ENCODE measurements at places on chromosomes 4 and X.

GRCh38 chr4:25271866-25272265, 38.0 kb downstream of the PI4K2B start:
- no peak for DNase-seq

GRCh38 chrX:17788439-17788838, 51.1 kb downstream of the SCML1 start:
- no peak for DNase-seq

DNA sequence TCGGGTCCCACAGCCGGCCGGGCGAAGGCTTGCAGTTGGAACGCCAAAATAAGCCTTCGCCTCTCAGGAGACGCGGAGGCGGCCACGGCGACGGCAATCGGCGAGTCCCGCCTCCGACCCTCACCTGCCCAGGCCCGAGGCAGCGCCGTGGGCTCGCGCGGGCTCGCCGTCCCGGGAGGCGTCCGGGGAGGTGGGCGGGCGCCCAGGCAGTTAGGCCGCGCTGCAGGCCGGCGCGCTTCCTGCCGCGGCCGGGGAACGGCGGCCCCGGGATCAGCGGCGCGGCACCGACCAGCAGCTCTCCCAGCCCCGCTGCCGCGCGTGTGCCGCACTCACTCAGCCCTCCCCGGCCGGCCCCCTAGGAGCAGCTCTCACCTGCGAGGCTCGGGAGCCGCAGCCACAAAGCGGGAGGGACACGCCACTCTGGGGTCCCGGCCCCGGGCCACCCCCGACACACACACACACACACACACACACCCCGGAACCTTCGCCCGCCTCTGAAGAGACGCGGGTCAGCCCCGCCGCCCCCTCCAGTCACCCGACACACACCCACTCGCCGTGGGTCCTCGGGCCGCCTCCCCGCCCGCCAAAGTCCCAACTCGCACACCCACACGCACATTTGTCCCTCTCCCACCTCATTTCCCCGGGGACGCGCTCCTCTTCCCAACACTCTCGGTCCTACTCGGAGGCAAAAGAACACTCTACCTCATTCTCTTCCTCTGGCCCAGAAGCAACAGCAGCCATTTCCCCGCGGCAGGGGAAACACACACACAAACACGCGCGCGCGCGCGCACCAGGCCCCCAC, at the start of gene CNOT6L:
Gene CNOT6L, minus strand, starts transcription at position 767 of the 802 bp plus-strand sequence. Its CDS starts 60 bp downstream, at position 707.
- no peak for DNase-seq

GRCh38 chrX:19689170-19689779, 174.0 kb upstream of the MAP3K15 start:
- no peak for DNase-seq

GRCh38 chrX:148381603-148382002, 118.8 kb upstream of the AFF2 start:
- no peak for DNase-seq

- no peak for DNase-seq
Measured at GRCh38 chr4:156749426-156750403, 221.9 kb downstream of the PDGFC start.

DNA sequence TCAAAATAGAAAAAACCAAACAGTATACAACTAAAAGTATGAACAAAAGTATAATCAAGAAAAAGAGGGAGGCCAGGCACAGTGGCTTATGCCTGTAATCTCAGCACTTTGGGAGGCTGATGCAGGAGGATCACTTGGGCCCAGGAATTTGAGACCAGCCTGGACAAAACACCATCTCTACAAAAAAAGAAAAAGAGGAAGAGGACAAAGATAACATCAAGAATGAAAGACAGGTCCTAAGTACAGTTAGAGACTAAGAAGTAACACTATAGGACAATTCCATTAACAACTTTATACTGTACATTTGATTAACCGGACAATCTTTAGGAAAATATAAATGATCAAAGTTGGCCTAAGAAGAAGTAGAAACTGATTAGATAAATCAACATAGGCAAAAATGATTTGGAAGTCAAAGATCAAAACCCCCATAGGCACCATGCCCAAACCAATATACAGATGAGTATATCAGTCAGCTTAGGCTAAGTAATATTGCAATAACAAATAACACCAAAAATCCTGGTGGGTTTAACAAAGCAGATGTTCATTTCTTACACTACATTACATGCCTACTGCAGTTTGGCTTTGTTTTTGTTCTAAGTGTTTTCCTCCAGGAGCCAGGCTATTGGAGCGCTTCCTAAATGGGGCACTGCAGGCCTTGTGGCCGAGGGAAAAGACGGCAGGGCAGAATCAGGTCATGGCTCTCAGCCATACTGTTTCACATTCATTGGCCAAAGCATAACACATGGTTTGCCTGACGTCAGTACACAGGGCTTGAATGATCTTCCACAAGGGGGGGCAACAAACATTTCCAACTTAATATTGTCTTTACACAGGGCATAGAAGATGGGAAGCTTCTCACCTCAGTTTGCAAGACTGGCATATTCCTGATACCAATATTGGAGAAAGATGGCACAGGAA, 42.2 kb upstream of the HGFAC start:
- no peak for DNase-seq
